ENCODE measurements at places on chromosomes 4 and X.
A peak's percentile ranks its signal among the peaks of the same experiment; 100 is the strongest.

- peak; percentile 41 for DNase-seq
Observed at GRCh38 chr4:4216648-4217047, 10.1 kb downstream of the OTOP1 start.

DNA sequence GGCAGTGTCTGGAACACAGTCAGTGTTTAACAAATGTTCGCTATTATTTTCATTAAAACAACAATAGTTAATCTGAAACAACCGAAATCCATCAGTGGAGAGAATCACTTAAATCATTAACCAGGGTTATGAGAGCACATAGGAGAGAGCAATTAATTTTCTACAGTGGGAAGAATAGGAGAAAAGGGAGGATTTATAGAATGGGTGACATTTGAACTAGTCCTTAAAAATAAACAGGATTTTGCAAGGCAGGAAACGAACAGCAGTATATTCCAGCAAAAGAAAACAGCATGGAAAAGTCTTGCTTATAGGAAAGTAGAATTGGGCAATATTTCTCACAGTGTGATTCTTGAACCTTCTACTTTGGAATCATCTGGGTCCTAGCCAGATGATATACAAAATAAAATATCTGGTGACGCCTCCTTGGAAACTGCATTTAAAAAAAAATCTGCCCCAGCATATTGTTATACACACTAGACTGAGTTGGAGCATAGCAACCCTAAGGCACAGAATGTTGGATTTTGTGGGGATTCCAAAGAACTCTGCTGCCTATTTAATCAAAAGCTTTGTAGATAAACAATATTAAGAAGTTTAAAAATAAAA, 56.1 kb downstream of the INTS12 start:
- DNase-seq: no peak

GRCh38 chrX:68045008-68045577, 388.2 kb downstream of the OPHN1 start:
- DNase-seq: peak; percentile 9

DNA sequence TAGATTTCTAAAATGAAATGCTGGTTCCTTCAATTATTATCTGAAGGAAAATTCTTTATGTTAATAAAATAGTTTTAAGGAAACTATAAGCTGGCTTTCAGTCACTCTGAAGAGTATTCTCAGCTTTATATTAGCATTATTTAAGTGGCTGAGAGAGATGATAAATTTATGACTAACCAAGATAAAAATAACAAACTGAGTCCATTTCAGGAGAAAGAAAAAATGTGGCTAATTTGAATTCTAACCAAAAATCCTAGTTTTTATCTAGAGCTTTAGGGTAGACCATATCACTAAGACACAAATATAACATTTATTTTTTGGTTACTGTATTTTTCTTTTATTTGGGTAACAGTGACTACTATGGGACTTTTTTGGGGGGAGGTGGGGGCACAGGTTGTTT, 59.4 kb upstream of the NAP1L5 start:
- DNase-seq: no peak

DNA sequence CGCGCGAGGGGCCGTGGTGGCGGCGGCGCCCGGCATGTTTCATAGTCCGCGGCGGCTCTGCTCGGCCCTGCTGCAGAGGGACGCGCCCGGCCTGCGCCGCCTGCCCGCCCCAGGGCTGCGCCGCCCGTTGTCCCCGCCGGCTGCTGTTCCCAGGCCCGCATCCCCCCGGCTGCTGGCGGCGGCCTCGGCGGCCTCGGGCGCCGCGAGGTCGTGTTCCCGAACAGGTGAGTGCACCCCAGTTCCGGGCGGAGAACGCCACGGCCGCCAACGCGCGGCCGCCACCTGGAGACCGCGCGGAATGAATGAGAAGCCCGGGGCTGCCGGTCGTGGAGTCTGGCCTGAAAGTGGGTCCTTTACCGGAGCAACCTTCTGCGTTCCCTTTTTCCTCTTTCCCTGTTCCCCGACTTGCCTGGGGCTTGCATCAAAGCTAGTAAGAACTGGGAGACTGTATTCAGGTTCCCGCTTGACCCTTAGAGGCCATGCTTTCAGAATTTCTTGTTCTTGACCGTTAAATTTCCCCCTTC, 429 bp downstream of the NOCT start:
- peak; percentile 41 for DNase-seq

DNA sequence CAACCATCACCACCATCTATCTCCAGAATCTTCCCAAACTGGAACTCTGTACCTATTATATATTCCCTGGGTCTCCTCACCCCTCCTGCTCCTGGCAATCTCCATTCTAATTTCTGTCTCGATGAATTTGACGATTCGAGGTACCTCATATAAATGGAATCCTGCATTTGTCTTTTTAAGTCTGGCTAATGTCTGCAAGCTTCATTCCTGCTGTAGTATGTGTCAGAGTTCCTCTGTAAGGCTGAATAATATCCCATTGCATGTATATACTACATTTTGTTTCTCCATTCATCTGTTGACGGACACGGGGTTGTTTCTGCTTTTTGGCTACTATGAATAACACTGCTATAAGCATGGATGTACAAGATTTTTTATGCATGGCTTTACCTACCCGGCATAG, 19.5 kb downstream of the PRKG2 start:
- no peak for DNase-seq

DNA sequence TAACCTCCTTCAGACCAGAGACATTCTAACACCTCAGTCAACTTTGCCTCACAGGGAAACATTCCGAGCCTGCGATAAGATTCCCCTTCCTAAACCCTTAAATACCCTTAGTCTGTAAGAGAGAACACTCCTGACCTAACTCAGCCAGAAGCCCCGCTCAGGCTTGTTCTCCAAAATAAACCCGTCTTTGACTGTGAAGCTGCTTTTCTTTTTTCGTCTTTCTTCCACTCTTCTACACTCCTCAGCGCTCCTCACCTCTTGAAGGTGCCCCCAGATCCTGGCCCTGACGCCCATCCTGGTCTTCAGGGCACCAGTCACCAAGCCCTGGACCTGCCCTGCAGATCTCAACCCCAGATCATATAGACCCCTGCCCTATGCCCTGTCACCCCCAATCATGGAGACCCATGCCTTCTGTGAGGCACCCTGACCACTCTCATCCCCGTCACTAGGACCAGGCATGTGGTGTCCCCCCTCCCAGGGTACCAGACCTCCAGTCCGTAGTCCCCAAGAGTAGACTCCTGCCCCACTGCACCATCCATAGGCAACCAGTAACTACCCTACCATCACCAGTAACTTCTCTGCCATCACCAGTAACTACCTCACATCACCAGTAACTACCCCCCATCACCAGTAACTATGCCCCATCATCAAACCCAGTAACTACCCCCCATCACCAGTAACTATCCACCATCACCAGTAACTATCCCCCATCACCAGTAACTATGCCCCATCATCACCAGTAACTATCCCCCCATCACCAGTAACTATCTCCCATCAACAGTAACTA, 3.5 kb downstream of the ASMTL start:
- no peak for DNase-seq

- DNase-seq: no peak
Observed at GRCh38 chrX:152028579-152028978, 54.1 kb upstream of the GABRE start.

DNA sequence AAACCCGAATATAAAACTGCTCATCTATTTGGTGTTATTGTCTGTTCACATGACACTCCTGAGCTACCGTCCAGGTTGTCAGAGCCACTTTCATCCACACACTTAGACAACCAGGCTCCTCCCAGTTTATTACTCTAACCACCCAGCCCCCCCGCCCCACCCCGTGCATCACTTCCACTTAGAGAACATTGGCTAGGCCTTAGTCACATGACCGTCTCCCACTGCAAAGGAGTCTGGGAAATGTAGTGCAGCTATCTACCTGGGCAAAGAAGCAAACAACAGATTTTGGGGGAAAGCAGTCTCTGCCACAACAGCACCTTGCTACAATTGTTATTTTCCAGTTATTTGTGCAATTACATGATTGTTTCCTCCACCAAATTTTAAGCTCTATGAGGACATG, 57.6 kb upstream of the RBPJ start:
- no peak for DNase-seq

GRCh38 chr4:23999714-24000469, 110.0 kb upstream of the PPARGC1A start:
- peak; percentile 20 for DNase-seq

- DNase-seq: no peak
Observed at GRCh38 chrX:12153741-12154140, 15.5 kb downstream of the FRMPD4 start.

- no peak for DNase-seq
Observed at GRCh38 chrX:40108162-40108958, 10.6 kb upstream of the BCOR start.

- DNase-seq: no peak
Observed at GRCh38 chr4:165991325-165992180, 118.5 kb downstream of the TLL1 start.

- DNase-seq: no peak
Observed at GRCh38 chr4:88955580-88956380, 101.2 kb downstream of the FAM13A start.

DNA sequence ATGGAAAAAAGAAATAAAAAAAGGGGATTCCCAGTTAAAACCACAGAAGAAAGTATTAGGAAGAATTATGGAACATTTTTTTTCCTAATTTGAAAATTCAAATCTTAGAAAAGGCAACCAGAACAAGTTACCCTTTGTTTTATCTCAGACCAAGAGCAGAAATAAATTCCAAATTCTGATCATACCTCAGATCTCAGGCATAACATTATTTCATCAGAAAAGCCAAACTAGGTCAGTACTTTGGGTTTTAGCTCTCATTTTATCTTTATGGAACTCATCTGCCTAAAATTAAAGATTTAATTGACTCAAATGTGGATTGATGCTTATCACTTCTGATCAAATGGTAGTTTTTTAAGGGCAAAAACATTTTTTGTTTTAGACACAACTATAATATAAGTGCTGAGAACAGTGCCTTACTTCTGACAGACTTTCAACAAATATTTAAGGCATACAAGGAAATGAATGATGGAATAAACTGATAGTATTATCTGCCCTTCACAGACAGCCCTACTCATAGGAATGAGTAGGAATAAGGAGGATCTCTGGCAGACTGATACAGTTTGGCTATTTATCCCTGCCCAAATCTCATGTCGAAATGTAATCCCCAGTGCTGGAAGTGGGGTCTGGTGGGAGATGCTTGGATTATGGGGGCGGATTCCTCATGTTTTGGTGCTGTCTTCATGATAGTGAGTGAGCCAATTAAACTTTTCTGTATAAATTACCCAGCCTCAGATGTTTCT, 245.3 kb upstream of the PITX2 start:
- DNase-seq: no peak

DNA sequence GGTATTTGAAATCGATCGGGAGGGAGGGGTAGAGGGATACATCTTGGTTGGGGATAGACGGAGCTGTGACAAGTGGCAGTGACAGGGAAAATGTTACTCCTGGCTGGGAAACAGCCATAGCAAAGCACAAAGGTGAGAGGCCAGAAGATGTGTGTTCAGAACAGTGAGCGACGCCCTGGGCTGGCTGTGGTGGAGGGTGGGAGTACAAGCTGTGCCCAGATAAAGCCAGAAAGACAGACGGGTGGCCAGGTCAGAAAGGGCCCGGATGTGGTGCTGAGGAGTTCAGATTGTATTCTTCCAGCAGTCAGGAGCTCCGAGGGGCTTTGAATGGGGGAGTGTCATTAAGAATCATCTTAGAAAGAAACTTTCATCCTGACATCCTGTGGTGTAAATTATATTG, 27.9 kb downstream of the CCDC149 start:
- DNase-seq: no peak

- no peak for DNase-seq
Observed at GRCh38 chr4:125346616-125347015, 31.9 kb downstream of the FAT4 start.

DNA sequence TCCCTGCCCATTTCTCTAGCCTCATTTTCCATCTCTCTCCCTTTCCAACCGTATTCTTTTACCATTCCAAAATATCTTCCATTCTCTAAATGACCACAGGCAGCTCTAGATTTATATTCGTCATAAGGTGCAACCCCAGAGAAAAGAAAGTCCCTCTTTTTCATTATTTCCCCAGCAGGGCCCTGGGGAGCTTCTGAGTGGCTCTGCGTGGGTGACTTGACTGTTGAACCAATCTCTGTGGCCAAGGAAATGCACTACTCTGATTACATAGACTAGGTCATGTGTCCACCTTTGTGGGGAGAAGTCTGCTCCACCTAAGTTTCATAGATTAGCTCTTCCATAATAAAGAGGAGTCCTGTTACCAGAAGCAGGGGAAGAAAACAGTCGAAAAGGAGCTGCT, 51.4 kb downstream of the ATOH1 start:
- no peak for DNase-seq

DNA sequence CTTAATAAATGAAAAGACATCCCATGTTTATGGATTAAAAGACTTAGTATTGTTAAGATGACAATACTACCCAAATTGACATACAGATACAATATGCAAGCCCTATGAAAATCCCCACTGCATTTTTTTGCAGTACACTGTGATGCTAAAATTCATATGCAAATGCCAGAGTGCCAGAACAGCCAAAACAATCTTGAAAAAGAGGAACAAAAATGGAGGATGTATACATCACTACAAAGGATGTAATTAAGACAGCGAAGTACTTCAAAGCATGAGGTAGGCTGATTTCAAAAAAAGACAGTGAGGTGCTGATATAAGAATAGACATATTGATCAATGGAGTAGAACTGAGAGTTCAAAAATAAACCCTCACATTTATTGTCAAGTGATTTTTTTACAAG, 47.3 kb downstream of the SATL1 start:
- no peak for DNase-seq

- no peak for DNase-seq
Observed at GRCh38 chrX:155959018-155959587, 38.4 kb upstream of the IL9R start.
